ENCODE measurements at places on chromosomes 5 and 9.

GRCh38 chr5:94309141-94309540, 309.3 kb downstream of the KIAA0825 start:
- DNase-seq, result no peak

- DNase-seq, result peak; percentile 8
Measured at GRCh38 chr5:138032572-138033385, at the start of gene FAM13B. TSS of gene FAM13B (minus strand) at chr5:138033079. CDS start at chr5:138019111, 13,968 bp downstream.

DNA sequence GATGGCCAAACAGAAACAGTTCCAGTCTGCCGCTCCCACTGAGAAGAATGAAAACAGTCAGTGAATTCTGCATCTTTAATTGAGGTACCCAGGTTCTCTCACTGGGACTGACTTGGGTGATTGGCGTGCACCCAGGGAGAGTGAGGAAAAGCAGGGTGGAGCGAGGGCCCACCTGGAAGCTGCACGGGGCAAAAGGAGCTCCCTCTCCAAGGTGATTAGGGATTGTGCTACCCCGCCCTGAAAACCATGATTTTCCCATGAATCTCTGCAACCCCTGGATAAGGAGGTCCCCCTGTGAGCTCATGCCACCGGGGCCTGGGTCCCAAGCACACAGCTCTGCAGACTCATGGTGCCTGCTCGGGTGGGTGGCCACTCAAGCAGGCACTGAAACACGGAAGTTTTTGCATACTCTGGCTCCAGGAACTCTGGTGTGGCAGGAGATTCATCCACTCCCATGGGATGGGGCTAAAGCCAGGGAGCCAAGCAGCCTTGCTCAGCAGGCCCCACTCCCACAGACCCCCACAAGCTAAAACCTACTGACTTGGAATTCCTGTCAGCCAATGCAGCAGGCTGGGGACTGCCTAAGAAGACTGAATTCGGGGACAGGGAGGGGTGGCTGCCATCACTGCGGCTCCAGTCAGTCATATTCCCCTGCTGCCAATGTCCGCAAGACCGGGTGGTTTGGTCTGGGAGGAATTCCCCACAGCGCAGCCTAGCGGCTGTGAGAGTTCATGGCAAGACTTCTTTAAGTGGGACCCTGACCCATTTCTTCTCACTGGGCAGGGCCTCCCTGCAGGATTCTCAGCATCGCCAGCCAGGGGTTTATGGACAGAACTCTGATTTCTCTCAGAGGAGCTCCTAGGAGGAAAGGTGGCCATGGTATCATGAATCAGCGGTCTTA, 652.2 kb upstream of the RGMB start:
- DNase-seq, result no peak

GRCh38 chr9:137055385-137056364, 1.8 kb upstream of the ENTPD2 start:
- no peak for DNase-seq

DNA sequence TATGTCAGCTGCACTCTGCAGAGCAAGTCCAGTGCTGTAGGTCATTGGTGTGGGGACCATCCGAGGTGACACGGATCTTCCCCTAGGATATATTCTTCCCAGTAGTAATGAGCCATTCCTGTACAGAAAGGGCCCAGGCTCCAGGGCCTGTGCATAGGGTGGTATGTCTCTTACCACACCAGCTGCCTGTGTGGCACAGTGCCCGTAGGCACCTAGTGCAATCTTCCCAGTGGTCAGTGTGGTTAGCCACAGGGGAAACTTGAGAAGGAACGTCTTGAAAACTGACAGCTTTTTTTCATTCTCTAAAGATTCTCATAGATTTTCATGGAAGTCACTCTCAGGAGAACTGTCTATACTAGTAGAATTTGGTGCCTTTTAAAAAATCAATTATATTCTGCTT, 39.8 kb downstream of the CYSTM1 start:
- no peak for DNase-seq

DNA sequence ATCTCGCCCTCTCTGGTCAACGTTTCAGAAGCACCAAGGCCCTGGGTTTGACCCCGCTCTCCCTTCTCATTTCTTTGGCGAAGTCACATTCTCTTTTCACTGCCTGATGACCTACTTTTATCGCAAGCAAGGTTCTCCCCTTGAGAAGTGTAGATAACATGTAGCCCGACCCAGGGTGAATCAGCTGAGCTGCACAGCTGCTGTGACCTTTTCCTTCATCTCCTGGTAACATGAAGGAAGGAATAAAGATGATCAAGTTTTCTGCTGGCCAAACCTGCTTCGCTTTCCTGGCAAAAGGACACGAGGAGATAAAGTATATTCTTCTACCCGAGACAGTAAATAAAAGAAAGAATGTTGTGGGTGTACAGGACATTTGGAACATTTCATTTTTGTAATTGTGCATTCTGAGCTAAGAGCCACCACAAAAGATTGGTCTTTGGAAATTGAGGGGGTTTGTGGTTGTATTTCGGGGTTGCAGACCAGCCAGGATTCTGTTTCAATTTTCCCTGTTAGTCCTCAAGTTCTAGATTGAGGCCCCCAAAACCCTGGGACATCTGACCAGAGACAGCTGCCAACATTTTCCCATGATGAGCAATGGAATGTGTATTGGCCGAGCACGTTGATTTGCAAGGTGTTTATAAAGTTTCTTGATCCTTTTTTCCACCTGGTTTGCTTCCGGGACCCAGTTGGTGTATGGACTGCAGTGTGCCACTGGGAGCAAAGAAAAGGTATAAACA, 155.1 kb upstream of the ZNF462 start:
- DNase-seq, result no peak

DNA sequence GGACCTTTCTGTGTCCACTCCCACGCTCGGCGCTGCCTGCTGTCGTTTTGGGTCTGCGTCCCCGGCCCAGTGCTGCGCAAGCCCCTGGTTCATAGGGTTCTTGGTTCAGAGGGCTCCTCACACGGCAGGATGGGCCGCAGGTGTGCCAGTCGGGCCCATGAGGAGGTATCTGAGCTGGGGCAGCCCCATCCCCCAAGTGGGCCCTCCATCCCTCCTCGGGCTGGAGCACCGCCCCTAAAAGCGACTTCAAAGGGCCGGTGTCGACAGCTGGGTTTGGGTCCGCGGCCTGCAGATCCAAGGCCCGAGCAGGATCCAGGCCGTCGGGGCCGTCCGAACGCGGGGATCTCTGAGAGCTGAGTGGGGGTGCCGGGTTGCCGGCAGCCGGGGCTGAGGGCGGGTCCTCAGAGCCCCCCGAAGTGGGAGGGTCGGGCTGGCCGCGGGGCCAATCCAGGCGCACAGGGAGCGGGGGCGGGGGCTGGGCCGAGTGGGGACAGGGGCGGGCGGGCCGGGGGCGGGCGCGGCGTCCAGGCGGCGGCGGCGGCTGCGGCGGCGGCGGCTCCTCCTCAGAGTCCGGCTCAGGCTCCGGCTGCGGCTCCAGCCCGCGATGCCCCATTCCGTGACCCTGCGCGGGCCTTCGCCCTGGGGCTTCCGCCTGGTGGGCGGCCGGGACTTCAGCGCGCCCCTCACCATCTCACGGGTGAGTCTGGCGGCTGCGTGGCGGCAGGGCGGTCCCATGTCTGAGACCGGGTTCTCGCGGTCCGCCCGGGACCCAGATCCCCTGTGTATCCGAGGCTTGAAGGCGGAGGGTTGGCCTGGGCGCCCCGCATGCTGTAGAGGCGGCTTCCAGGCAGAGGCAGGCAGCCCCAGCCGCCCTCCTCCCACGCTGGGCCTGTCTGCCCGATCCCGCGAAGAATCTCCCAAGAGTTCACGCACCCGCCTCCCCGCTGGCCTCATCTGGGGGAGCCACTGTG, at the start of gene PDLIM4:
TSS of gene PDLIM4 (plus strand) at position 566 of the 971 bp plus-strand sequence. CDS start at position 605, 39 bp downstream.
- no peak for DNase-seq

- no peak for DNase-seq
Measured at GRCh38 chr5:66247176-66247960, 103.3 kb downstream of the SREK1 start.

GRCh38 chr9:134177624-134178393, 13.4 kb upstream of the RNU6ATAC start:
- DNase-seq, result no peak

GRCh38 chr5:174516741-174517140, 207.6 kb upstream of the MSX2 start:
- DNase-seq, result no peak

DNA sequence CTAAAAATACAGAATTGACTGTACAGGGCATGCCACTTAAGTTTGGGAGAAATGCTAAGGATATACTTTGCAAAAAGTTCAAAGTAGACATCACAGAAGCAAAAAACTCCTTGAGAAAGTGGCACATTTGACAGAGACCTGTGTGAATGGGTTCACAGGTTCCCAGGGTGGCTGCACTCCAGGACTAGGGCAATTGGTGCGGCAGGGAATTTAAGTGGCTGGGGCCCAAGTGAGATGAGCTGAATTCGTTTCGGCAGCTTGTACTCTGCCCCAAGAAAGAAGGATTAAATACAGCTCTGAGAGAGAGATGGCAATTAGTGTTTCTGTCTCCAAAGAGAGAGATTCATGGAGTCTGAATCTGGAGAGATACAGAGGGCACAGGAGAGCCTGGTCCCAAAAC, 280.1 kb downstream of the FBXL17 start:
- no peak for DNase-seq

- no peak for DNase-seq
Measured at GRCh38 chr9:36207016-36207415, 16.3 kb downstream of the CLTA start.

GRCh38 chr5:94021246-94021645, 279.8 kb upstream of the POU5F2 start:
- no peak for DNase-seq

DNA sequence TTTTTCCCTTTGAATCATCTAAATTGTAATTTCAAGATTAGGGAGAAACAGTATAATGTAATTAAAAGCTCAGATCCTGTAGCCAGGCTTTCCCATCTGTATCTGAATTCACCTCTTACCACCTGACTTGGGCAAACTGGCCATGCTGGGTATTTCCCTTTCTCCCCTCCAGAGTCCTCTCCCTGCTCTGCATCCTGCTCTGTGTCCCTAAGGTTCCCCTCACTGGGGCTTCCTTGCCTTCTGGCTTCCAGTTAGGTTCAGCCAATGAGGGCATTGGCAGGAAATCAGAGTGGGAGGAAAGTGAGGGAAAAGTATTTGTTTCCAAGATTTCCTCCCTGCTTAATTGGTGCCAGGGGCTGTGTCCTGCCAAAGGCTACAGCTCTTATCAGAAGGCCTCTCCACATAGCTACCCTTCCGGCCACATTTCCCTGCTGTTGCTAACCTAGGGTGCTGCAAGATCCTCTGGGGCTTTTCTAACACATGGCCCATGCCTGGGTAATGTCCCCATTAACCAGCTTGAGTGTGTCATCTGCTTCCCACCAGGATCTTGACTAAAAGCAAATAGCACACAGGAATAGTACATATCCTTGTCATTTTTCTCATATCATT, 51.0 kb upstream of the MPDZ start:
- no peak for DNase-seq

DNA sequence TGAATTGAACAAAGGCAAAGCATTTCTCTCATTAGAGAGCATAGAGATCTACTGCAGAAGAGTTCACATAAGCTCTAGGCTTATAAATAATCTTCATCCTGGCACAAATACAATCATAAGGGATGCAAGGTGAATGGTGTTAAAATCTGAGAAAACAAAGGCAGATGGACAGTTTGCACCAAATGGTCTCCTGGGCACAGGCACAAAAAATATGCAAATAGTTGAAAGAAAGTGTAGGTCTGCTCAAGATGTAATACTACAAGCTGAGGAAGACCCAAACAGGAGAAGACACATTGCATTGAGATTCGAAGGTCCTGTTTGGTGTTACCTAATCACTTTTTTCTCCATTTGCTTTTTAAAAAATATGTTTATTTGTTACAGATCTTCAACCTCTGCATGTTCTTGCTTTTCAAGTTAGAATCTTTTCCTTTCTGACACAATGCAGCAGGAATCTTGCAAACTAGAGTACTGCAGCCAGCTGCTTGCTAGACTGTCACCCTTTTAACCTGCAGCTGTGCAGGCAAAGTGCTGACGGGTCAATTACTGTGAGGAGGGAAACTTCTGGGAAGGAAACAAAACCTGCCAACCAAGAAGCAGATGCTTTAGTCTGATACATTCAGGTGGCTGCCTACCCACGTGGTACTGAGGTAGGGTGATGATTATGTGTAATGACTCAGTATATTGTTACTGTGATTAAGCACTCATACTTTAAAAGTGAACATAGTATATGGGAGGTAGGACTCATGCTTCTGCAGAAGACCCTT, 1048.6 kb upstream of the SEMA6A start:
- DNase-seq, result no peak

DNA sequence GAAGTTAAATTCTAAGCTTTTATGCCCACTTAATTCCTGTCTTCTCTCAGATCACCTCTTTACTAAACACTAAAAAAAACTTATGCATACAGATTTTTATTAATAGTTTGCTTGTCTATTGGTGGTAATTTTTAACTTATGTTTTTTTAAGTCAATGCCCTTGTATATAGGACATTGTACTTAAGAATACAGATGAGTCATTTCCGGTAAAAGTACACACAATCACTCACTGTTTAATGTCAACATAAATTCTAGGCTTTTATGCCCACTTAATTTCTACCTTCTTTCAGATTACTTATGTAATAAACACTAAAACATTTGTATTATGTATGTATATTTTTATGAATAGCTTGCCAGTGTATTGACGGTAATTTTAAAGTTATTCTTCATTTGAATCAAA, 872.8 kb upstream of the CDH9 start:
- DNase-seq, result no peak

GRCh38 chr9:115327436-115328122, 209.6 kb upstream of the TNC start:
- no peak for DNase-seq

DNA sequence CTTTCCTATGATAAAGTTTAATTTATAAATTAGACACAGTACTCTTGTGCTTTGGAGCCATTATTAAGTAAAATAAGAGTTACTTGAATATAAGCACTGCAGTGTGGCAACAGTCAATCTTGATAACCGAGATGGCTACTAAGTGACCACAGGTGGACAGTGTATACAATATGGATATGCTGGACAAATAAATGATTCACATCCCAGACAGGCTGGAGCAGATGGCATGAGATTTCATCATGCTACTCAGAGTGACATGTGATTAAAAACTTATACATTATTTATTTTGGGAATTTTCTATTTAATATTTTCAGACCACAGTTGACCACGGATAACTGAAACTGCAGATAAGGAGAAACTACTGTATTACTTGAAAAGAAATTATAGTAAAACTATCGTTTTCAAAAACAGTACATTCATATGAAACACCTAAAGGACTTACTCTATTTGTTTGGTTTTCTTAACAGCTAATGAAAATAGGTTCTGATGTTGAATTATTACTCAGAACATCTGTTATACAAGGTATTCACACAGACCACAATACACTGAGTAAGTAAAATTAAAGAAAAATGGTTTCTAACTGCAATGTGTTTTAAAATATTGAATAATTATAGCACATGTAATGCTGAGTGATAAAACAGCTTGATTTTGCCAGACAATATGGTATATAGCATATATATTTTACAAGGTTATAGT, 16.0 kb downstream of the LYRM7 start:
- no peak for DNase-seq

GRCh38 chr5:11105696-11106095, 344.7 kb upstream of the DAP start:
- no peak for DNase-seq

DNA sequence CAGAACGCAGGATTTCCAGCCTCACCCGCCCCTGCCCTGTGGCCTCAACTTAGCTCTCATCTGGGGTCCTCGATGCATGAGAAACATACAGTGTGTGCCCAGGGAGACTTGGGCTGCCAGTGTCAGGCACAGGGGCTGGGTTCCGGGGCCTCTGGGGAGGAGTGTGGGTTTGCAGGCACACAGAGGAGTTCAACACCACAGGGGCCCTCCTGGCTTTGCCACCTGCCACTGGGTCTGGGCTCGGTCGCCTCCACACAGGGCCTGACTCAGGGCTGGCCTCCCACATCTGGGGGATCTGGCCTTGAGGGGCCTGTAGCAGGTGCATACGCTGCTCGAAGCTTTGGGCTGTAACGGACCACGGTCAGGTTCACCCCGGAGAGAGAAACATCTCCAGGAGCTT, 111.6 kb downstream of the COL5A1 start:
- no peak for DNase-seq

Data from NCI-H1417 treated with DMSO at 0.1 percent for 48 hours (cell line).